ENCODE measurements at places on chromosomes 13 and 19.

GRCh38 chr13:83190020-83190419 is 692.3 kb downstream of the SLITRK1 start:
- DNase-seq, result no peak
- H3K36me3 ChIP-seq, result no peaks in the 10 kb centered on the region
- H3K4me1 ChIP-seq, result no peaks in the 10 kb centered on the region
- H3K27me3 ChIP-seq, result no peaks in the 10 kb centered on the region
- H3K4me3 ChIP-seq, result no peak overlapping the region

- no peaks in the 10 kb centered on the region for H3K4me1 ChIP-seq
- H3K4me3 ChIP-seq, result no peak overlapping the region
- no peaks in the 10 kb centered on the region for H3K27me3 ChIP-seq
Observed at GRCh38 chr13:71309905-71310304, 557.1 kb downstream of the DACH1 start.

DNA sequence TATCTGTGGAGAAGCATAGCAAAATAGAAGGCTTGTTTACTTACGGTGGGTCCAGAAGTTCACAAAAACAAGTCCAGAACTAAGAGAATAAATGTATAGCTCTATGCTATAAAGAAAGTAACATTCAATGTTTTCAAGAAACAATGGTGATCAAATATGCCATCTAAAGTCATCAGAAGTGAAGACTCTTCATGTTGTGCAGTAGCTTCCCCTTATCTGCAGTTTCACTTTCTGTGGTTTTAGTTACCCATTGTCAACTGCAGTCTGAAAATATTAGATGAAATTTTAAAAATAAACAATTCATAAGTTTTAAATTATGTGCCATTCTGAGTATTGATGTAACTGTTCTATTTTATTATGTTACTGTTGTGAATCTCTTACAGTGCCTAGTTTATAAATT is 72.5 kb downstream of the EDNRB start:
- no peak overlapping the region for H3K27ac ChIP-seq
- no peaks in the 10 kb centered on the region for H3K27me3 ChIP-seq
- H3K4me3 ChIP-seq, result no peak overlapping the region

DNA sequence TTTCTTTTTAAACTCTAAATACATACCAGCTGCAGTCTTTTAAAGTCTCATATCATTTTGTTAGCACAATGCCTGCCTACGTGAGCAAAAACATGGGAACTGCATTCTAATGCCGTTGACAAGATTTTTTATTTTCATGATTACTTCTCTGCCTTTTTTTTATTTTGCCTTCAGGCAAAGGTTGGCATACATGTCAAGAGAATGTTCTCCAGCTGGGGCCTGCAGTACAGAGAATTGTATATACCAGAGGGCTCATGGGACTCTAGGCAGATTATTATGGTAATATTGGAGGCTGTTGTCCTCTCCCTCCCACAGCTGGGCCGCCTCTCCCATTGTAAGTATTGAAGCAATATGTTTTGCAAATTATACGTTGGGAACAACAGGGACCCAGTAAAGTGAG is 53.9 kb upstream of the OBI1 start:
- no peaks in the 10 kb centered on the region for H3K27me3 ChIP-seq
- no peak overlapping the region for H3K27ac ChIP-seq
- H3K4me1 ChIP-seq, result peaks cover 3% of the 10 kb centered on the region
- no peak overlapping the region for H3K4me3 ChIP-seq
- no peaks in the 10 kb centered on the region for H3K36me3 ChIP-seq

GRCh38 chr13:38687246-38688229 is 661 bp downstream of the FREM2 start:
- H3K27me3 ChIP-seq, result peaks cover 5% of the 10 kb centered on the region
- no peaks in the 10 kb centered on the region for H3K36me3 ChIP-seq
- no peaks in the 10 kb centered on the region for H3K4me1 ChIP-seq
- H3K4me3 ChIP-seq, result no peak overlapping the region
- no peak for DNase-seq

DNA sequence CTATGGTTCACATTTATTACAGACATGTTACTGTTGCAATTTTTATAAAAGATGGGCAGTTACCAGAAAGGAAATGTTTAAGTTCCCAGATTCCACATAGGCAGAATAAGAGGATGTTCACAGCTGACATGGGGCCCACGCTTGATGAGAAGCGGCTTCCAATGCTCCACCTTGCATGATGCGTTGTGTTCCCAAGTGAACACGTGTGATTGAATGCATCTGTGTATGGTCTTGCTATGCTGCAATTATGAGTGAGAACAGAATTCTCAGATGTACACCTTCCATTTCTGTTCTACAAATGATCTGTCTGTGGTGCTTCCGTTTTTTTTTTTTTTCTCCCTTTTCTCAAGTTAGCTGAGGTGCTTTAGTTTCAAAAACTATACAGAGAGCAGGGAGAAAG is 15.5 kb downstream of the UPF3A start:
- no peaks in the 10 kb centered on the region for H3K27me3 ChIP-seq
- peaks cover 11% of the 10 kb centered on the region for H3K4me1 ChIP-seq
- H3K27ac ChIP-seq, result peak overlapping the region; percentile 78

DNA sequence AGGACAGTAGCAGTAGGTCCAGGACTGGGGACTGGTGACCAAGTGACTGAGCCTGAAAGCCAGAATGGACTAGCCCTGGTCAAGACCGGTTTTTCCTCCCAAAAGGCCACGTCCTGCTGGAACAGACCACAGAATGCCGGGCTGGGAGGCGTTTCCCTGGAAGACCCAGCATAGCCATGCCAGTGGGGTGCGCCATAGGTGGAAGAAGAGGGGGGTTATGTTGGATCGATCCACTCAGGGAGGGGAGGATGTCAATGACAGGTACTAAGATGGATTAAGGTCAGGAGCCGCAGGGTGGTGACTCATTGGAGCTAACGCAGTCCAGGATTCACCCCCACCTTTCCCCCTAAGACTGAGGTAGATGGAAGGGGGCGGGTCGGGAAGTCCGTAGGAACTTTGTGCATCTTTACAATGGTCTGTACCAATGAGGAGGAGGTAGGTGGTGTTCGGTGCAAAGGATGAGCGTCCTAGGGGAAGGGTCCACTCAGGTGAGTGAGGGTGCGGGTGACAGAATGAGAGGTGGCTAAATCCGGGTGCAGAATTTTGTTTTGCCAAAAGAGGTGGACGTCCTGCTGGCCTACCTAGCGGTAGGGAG is 21.0 kb downstream of the VASP start:
- peaks cover 15% of the 10 kb centered on the region for H3K36me3 ChIP-seq
- peak overlapping the region; percentile 72 for H3K27ac ChIP-seq
- peak overlapping the region; percentile 38 for H3K4me3 ChIP-seq
- no peaks in the 10 kb centered on the region for H3K27me3 ChIP-seq
- no peak for DNase-seq

- no peaks in the 10 kb centered on the region for H3K36me3 ChIP-seq
- H3K4me3 ChIP-seq, result no peak overlapping the region
- no peak for DNase-seq
- H3K4me1 ChIP-seq, result no peaks in the 10 kb centered on the region
- H3K27ac ChIP-seq, result no peak overlapping the region
- H3K27me3 ChIP-seq, result no peaks in the 10 kb centered on the region
Observed at GRCh38 chr13:88656751-88657150, 985.6 kb downstream of the SLITRK5 start.
